ENCODE measurements at places on chromosomes 16 and 17. TPM values are rescaled to one million over a fixed set of nuclear protein-coding genes. Genes with fewer than 3 reads are reported as not detected.

The LGALS9B gene
- total RNA-seq: not detected

The HOXB1 gene
- total RNA-seq: not detected

The MT1M gene
- total RNA-seq: 0.24 TPM

The KCNJ18 gene
- total RNA-seq: not detected

The LITAFD gene
- not detected for total RNA-seq

The PLA2G15 gene
- 13.8 TPM for total RNA-seq

The AOC2 gene
- total RNA-seq: 1.4 TPM

The AXIN1 gene
- total RNA-seq: 19.0 TPM

The TMEM98 gene
- total RNA-seq: 144 TPM

The KRT36 gene
- not detected for total RNA-seq
